Cortex of kidney (tissue), 1 donor: ENCODE measurements at places on chromosomes 1 and 21.

DNA sequence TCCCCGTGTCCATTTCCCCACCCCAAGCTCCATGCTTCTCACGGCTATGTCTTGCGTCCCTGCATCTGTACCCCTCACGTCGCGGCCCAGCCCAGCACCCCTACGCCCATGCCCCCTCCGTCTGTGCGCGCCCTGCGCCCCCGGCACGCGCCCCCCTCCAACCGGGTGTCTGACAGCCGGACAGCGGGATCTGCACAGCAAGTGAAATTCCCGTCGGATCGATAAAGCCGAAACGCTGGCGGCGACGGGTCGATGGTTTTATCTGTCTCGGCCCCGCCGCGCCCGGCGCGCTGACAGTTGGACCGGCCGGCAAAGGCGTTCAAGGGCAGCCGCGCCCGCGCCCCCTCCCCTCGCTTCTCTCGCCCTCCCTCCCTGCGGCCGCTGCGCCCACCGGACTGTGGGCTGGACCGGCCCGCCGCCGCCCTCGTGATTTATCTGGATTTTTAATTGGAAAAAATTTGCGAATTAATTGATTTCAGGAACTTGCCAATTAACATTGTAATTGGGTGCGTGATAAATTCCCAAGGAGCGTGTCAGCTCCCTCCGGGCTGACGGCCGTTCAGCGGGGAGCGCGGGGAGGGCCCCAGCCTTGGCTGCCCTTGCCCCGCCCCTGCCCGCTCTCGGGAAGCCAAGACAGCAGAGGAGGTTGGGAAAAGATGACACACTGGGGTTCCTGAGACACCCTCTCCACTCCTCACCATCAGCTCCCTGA is 57.1 kb downstream of the TMEM53 start:
- no peak for DNase-seq

GRCh38 chr1:185610954-185611353 is 123.2 kb upstream of the HMCN1 start:
- no peak for DNase-seq

DNA sequence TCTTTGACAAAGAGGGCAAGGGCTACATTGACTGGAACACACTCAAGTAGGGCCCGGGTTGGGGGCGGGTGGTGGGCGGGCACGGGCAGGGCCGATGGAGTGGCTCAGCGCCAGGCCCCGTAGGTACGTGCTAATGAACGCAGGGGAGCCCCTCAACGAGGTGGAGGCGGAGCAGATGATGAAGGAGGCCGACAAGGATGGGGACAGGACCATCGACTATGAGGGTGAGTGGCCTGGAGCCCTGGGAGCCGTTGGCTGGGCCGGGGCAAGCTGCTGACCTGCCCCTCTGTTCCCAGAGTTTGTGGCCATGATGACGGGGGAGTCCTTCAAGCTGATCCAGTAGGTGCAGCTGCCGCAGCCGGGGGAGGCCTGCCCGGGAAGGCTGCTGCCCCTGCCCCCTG is 1.8 kb downstream of the CALML6 start:
- DNase-seq = no peak

GRCh38 chr1:96362623-96363022 is 359.0 kb upstream of the PTBP2 start:
- DNase-seq = no peak

DNA sequence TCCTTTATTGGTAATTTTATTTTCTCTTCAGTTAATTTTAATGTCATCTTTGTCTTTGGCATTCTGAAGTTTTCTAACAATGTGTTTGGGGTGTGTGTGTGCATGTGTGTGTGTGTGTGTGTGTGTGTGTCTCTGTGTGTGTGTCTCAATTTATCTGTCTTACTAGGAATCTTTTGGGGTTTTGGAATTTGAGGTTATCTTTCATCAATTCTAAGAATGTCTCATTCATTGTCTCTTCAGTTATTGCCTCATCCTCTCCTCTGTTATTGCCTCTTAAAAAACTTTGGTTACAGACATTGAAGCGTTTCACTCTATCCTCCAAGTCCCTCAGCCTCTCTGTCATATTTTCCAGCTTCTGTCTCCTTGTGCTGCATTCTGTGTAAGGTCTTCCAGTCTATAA is 18.1 kb upstream of the SAMD13 start:
- DNase-seq = no peak

DNA sequence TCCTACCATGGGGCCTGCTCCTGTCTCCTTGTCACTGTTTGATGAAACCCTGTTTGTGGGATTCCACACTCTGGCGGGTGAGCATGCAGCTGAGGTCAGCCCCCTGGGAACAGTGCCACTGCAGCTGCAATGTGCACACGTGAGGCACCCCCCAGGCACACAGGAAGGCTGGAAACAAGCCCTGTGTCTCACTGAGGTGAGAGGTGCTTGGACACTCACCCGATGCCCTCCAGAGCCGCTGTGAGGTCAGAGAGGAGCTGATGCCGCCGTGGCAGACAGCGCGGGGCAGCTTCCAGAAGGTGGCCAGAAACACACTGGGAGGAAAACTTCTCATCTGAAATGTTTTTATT is 49.7 kb downstream of the SLX9 start:
- no peak for DNase-seq

- DNase-seq = no peak
These were observed 20.7 kb upstream of the RPE65 start for GRCh38 chr1:68470388-68470970.

DNA sequence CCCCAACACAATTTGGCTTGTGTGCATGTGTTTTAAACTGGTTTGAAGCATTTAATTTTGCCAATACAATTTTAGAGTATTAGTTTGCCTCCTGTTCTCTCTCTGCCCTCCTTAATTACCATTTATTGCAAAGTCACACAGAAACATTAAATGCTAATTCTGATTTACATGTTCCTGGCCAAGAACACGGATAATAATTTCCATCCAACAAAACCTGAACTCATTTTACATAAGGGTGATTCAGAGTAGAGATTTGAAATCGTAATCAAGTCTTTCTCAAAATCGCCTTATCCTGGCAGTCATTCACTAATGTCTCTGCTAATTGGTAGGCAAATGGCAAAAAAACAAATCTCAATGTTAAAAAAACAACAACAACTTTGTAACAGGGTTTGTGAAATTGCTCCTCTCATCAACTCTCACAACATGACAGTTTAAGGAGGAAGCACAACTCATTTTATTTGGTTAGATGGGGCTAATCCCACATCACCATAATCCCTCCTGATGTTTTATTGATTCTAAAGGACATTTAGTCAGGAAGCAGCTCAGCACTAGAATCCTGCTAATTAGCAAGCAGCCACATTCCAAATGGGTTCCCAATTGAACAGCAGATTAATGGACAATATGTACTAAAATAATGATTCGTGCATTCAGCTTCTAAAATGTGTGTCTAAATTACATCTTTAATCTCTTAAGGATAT is 55.9 kb downstream of the C1orf87 start:
- no peak for DNase-seq

DNA sequence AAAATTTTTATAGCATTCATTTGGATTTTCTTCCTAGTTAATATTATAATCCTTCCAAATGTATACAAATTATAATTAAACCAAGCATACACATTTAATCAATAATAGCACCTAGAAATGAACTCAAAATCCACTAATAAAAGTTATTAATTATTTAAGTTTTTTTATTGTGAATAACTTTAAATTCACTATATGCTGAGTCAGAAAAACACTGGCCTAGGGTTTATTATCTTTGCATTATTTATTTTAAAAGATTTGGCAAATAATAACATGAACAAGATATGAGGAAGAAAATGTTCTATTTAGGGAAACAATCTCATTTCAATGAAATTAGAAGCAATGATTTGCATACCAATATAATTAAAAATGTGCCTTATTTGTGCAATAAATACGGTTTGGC is 951.5 kb downstream of the KCNT2 start:
- no peak for DNase-seq

DNA sequence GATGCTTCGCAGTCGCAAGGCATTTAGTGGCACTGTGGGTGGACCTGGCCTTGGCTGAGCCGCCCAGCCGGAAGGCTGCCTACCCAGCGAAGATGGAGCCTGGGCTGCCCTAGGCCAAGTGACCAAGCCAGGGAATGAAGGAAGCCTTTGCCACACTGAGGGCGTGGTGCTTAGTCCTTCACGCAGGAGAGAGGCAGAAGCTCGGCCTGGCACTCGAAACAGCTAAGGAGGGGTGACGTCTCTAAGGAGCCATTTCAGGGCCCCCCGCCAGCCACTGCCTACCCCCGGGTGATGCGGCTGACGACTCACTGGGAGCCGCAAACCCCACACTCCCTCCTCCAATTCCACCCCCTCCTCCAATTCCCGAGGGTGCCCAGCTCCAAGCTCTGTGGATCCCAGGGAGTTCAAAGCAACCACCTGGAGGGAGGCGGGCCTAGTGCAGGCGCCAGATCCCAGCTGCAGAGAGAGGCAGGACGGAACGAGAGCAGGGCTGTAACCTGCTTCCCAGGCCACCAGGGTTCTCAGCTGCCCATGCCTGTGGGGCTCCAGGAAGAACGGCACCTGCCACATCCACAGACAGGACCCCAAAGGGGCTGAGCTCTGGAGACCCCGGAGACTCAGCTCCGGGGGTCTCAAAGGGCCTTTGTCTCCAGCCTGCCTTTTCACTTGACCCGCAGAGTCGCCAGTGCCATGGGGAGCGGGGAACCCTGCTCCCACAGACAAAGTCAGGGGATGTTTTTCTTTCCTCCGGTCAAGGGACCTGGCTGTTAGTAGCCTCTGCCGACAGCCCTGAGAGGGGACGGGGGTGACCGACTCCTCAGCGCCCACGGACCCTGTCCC is 75.8 kb downstream of the ARHGEF16 start:
- no peak for DNase-seq

GRCh38 chr1:112267929-112268328 is 128.1 kb upstream of the CTTNBP2NL start:
- DNase-seq = no peak

GRCh38 chr1:194367121-194367520 is 1180.7 kb upstream of the B3GALT2 start:
- DNase-seq = no peak

DNA sequence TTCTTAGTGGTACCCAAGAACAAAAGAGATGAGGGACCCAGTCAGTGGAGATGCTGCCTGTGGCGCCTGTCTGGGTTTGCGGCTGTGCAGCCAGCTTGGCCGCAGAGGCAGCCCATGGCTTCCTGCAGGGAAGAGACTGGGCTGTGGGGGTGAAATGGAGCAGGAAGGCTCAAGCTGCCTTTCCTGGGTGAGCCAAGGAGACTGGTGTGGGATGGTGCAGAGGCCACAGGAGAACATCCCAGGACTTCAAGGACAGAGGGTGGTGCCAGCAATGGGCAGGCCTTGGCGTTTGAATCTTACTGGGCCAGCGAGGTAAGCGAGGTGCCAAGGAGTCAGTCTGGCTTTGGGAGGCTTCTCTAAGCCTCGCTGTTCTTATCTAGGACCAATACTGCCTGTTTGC is 26.4 kb downstream of the KCNA10 start:
- no peak for DNase-seq

- no peak for DNase-seq
These were observed 230.1 kb upstream of the MAP1LC3C start for GRCh38 chr1:242228991-242229390.

GRCh38 chr1:204623365-204623893 is 62.1 kb downstream of the LRRN2 start:
- DNase-seq = no peak

- DNase-seq = no peak
These were observed 360.2 kb downstream of the HHIPL2 start for GRCh38 chr1:222187566-222188332.

- no peak for DNase-seq
These were observed 18.6 kb upstream of the BCL10 start for GRCh38 chr1:85295006-85295431.

DNA sequence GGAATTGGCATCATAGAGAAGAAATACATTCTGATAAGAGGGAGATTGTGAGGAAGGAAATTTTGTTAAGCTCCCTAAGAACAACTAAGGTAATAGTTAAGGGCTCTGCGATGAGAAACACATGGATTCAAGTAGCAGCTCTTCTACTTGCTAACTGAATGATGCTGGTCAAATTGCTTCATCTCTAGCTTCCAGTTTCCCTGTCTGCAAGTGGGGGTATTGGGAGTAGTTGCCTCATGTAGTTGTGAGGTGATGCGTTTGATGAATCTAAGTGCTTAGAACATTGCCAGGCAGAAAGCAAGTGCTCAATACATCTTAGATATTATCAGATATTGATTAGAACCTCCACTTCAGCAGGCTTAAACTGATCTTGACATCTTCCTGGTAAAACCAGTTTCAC is 84.8 kb downstream of the CD58 start:
- no peak for DNase-seq

DNA sequence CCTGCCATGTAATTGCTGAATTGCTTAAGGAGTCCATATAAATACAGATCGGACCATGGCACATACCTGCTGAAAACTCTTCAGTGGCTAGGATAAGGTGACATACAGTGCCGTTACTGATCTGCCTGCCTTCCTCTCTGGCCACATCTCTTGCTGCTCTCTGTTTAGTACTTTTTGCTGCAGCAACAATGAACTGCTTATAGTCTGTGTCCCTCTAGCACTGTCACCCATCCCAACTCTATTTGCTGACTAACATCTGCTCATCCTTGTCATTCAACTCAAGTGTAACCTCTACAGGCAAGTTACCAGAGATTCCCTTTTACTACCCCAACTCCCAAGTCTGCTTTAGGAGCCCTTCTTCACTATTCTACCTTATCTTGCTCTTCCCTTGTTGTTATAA is 65.6 kb downstream of the GTF2B start:
- no peak for DNase-seq

- DNase-seq = no peak
These were observed 93.7 kb downstream of the VAV3 start for GRCh38 chr1:107871259-107871658.

DNA sequence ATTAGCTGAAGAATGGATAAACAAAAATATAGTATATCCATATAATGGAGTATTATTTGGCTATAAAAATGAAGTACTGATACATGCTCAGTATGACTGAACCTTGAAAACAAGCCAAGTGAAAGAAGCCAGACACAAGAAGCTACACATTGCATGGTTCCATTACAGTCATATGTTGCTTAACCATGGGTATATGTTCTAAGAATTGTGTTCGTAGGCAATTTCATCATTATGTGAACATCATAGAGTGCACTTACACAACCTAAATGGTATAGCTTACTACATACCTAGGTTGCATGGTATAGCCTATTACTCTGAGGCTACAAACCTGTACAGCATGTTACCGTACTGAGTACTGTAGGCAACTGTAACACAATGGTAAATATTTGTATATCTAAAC is 28.6 kb upstream of the FCAMR start:
- no peak for DNase-seq

GRCh38 chr1:150109586-150109985 is 40.1 kb upstream of the PLEKHO1 start:
- DNase-seq = no peak

DNA sequence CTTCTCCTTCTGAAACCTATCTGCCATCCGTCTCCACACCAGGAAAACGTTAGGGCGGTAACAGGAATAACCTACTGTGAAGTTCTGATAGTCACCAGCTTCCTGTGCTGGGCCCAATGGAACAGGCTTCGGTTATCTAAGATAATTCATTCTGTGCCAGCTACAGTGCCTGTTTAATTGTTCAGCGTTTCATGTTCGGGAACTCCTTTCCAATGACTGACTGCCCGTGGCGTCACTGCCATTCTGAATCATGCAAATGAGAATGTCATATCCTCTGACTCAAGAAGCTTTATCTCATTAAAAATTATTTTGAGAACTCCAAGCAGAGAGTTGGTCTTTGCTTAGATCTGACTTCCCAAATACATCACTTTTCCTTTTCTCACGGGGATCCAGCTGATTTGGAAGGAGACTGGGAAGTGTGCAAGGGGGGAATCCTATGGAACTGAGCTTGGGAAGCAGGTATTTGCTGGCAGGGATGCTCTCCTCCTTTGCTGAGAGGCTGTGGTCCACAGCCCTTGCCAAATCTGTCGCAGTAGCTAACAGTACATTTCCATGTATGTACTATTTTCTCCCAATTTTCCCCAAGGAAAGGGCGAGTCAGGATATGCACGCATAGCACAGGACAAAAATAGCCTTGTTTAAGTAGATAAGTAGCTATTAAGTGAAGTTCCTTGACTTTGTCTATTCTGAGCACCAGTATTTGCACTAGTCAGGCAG is 358.7 kb downstream of the LTN1 start:
- DNase-seq = no peak
